ENCODE measurements at places on chromosomes 1 and 21.

GRCh38 chr1:178275553-178275952, 181.6 kb downstream of the RASAL2 start:
- no peak for DNase-seq

GRCh38 chr1:29412591-29412990, 176.3 kb downstream of the PTPRU start:
- no peak for DNase-seq

GRCh38 chr1:211708006-211708405, 32.6 kb upstream of the NEK2 start:
- no peak for DNase-seq

GRCh38 chr1:57934745-57935144, 510.9 kb upstream of the DAB1 start:
- DNase-seq, result no peak

DNA sequence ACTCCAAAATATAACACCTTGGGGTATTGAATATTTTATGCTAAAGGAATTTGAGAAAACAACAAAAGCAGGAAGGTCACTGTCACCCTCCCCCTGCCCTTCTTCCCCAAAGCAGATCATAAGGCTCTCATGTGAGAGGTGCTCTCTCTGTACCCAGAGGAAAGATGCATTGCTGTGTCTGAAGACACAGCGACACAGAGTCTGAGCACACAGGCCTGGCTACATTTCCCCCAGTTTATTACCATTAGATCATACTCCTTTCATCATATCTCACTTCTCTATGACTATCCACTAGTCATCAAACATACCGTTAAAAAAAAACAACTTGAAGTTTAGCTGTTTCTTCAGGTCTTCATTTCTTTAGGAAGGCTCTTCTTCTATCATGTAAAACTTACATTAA, 127.1 kb downstream of the PPIAL4G start:
- no peak for DNase-seq

- DNase-seq, result no peak
Measured at GRCh38 chr1:180571060-180571831, 12.5 kb downstream of the OVAAL start.

DNA sequence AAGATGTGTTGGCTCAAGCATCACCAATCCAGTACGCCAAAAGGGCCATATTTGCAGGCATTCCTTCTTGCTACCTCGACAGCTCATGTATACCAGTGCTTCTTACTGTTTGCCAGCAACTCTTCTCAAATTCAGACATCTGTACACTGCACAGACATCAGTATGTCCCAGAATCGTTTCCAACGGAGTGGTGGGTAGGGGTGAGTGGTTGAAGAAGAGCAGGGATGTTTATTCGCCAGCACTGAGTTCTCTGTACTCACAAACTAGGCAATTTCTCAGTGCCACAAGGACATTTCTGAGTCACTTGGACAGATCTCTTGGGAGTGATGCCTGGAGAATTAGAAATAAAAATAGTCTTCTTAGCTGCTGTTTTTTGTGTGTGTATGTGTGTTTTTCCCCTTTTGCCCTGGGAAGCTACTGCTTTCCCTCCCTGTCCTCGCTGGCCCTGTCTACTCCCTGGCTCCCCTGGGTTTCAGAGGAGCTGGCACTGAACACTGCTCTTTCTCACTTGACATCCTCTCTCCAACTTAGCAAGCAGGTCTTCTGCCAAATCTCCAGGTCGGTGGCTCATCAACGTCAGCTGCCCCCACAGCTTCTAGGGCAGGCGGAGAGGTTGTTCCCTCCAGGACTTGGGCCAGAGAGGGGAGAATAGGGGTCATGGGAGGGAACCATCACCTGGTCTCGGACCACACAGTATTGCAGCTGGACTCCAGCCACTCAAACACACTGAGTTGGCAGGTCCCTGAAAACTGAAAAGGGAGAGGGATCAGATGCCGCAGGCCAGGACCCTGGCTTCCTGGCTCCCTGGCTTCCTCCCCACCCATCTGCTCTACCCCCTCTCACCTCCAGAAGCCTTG, 90.5 kb downstream of the NMNAT2 start:
- DNase-seq, result no peak

DNA sequence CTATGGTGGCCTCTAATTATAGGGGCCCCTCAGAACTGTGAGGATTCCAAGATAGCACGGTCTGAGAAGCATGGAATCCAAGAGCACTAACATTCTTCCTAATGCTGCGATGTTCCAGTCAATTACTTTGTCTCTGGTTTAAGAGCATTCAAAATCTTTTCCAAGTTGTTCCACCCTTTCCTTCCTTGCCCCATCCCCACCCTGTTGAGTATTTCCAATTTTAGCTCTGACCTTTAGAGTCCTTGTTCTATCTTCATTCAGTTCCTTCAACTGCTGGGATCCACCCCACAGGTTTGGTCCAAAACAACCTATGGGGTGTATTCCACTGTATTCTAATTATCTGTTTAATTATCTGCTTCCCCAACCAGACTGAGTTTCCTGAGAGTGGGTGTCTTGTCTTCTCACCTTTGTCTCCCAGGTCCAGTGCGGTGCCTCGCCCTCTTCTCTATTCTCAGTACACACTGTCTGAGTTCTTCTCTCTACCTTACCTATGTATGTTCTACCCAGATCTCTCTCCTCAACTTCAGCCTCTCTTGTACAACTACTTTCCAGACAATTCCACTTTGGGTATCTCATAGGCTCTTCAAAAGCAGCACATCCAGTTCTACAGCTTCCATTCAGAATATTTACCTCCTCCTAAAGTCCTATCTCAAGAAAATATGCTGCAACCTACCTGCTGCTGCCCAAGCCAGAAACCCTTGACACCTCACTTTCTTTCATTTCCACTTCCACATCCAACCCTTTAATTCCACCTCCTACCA, 25.0 kb upstream of the BCL9 start:
- DNase-seq, result no peak

Data from CD4-positive, alpha-beta memory T cell (primary cell).